ENCODE measurements at places on chromosomes 4 and X.

DNA sequence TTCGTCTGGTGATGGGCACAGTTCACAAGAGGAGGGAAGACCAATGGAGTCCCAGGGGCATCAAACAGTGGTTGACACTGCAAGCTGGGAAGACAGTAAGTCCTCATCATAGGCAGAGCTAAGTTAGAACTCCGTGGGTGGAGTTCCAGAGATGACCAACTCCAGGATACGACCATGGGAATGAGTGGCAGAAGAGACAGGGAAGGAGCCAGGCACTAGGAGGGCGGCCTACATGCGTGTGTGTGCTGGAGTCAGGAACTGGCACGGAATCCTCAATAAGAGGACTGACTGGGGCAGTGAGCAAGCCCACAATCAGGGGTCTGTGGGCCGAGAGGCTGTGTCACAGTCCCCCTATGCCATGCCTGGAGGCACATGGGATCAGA, 30.4 kb upstream of the IRAK1 start:
- no peak for DNase-seq

DNA sequence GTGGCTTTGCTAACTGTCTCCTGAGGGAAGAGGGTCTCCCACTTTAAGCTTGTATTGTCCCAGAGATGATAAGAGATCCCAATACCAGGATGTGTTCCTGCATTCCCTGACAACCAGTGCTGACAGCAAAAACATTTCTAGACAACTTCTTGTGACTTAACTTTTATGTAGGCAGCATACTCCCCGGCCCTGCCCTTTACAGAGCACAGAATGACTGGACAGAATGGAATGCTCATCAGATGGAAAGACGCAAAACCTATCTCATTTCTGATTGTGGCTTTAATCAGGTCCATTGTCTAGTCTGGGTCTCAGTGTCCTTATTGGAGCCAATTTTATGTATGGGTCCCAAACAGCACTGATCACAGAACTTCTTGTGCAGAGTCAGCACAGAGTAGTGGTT, 18.2 kb upstream of the PLAC1 start:
- no peak for DNase-seq

DNA sequence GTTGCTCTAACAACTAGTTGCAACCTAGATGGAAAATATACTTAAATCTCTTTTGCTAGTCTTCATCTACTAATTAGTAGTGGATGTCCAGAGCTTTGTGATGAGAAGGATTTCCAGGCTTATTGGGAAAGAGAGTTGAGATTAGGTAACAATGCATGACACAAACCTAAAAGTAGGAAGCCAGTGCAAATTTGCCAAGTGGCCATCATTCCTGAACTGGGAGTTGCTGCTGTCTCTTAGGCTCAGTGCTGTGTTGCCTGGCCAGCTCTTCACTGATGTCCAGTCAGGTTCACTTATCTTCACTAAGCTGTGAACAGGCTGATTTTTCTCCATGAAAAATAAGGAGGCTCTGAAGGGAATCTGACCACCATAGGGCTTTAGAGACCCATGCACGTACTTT, 105.6 kb upstream of the AMOT start:
- no peak for DNase-seq

DNA sequence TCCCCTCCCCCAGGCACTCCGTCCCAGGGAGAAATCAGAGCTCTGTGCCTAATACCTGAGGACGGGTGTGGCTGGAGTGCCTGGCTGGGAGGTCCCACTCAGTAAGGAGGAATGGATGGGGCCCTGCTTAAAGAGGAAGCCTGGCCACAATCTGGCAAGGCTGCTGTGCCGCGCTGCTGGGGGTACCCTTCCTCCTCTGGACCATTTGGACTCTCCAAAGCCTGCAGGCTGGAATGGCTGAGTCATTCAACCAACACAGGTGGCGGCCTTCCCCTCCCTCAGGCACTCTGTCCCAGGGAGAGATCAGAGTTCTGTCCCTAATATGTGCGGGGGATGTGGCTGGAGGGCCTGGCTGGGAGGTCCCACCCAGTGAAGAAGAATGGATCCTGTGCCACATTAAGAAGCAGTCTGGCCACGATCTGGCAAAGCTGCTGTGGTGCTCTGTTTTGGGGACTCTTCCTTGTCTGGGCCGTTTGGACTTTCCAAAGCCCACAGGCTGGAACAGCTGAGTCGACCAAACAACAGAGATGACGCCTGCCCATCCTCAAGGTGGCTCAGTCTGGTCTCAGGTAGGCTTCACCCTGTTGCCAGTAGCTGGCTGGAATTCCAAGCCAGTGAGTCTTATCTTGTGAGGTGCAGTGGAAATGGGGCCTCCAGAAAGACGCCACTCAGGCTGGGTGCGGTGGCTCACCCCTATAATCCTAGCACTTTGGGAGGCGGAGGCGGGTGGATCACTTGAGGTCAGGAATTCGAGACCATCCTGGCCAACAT, 127.3 kb upstream of the HUWE1 start:
- DNase-seq, result no peak

- no peak for DNase-seq
These were observed 73.4 kb upstream of the PLS3 start for GRCh38 chrX:115487608-115488007.

- DNase-seq, result no peak
These were observed 185.0 kb upstream of the GPRIN3 start for GRCh38 chr4:89492581-89493071.

- no peak for DNase-seq
These were observed 110.1 kb downstream of the NHSL2 start for GRCh38 chrX:72020788-72021187.

DNA sequence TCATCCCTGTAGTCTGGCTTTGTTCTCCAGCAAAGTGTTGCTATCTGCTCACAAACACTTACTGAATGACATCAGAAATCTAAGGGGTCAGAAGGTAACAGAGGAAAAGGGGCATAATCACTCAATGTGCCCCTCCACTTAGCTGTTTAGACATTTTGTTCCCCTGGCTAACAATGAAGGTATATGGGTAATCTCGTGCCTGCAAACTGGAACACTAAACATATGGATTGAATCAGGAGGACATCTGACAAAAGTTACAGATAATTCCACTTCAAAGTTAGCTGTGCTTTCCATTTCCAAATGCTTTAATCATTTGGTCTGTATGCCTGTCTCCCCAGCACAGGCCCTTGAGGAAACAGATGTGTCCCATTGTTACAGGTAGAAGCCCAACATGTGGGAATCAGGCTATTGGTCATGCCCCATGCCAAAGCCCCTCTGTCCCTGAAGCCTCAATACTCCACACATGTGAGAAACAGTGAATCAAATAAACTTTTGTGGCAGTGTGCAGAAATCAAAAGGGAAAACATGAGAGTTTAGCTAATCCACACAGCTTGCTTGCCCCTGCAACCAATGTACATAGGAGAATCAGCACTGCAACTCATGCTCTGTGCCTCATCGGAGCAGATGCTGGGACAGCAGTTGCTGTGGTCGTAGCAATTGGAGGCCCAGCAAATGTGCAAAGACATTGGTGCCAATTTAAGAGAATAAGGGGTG, 111.7 kb downstream of the RNF150 start:
- no peak for DNase-seq

GRCh38 chrX:121333942-121334341, 286.5 kb downstream of the GLUD2 start:
- no peak for DNase-seq

DNA sequence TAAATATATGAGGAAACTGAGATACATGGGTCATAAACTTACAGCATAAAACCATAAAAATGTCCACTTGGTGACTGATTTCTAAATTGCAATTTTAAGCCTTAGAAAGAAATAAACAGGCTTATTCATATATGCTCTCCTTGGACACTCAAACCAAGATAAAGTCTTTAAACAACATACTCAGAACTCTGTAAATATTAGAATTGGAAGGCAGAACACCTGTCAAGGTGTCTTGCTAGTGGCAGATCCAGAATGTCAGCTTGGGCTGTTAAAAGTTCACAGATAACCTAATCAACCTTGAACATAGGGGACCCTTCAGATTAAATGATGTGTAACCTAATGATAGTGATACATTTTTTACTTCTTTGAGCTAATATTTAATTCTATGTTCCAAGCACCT, 208.1 kb upstream of the ARSJ start:
- no peak for DNase-seq

DNA sequence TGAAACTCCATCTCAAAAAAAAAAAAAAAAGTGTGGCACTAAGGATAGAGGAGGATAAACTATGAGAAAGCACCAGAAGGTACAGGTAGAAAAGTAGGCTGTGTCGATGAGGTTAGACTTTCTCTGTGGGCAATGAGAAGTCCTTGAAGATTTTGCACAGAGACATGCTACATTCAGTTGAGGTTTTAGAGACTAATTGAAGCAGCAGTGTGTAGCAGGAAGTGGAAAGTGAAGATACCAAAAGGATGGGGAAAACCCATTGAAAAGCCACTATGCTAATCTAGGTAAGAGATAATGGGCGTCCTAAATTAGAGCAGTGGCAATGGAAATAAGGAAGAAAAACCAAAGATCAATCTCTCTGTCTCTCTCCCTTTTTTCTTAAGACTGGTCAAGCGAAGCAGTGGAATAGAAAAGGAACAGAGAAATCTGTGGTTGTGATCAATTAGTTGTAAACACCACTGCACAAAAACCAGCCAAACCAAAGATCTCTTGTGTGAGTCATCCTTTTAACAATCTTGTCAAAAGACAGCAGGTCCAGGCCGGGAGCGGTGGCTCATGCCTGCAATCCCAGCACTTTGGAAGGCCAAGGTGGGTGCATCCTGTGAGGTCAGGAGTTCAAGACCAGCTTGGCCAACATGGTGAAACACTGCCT, 3.5 kb downstream of the SPINK2 start:
- no peak for DNase-seq

DNA sequence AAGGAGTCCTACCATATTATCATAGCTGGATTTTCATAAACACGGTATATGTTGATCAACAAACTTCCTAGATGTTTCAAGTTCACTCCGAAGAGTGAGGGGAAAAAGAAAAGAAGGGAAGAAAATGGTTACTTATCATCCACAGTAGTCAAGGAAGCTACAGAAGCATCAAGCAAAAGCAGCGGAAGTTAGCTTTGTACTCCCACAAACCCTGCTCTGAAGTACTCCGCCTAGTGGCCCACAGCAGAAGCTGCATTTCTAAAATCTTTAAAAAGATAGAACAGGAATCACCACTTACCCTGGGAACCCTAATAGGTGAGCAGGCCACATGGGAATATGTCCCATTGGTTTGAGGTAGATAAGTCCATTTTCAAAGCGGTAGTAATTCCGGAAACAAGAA, 28.5 kb upstream of the FRG1 start:
- DNase-seq, result no peak

DNA sequence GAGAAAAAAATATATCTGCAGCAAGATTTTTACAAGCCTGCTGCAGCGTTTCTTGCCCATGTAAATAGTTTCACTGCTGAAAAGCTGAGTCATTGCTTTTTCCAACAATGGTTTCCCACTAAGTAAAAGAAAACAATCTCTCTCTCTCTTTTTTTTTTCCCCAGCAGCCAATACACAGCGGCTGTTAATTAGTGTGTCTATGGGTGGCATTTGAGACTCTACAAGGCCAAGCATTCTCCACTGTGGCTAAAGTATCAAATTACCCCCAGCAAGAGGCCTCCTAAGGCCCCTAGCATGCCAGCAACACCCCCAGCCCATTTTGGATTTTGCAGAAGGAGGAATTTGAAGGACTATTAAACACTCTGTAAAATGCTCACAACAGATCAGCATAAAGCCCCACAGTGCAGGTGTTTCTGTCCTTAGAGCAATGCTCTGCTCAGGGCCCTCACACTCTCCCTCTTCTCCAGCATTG, 837.4 kb downstream of the TRIML1 start:
- DNase-seq, result peak; percentile 24

GRCh38 chr4:169952236-169953002, 73.8 kb downstream of the MFAP3L start:
- no peak for DNase-seq

- DNase-seq, result no peak
These were observed 46.8 kb downstream of the PSAPL1 start for GRCh38 chr4:7387925-7388324.

DNA sequence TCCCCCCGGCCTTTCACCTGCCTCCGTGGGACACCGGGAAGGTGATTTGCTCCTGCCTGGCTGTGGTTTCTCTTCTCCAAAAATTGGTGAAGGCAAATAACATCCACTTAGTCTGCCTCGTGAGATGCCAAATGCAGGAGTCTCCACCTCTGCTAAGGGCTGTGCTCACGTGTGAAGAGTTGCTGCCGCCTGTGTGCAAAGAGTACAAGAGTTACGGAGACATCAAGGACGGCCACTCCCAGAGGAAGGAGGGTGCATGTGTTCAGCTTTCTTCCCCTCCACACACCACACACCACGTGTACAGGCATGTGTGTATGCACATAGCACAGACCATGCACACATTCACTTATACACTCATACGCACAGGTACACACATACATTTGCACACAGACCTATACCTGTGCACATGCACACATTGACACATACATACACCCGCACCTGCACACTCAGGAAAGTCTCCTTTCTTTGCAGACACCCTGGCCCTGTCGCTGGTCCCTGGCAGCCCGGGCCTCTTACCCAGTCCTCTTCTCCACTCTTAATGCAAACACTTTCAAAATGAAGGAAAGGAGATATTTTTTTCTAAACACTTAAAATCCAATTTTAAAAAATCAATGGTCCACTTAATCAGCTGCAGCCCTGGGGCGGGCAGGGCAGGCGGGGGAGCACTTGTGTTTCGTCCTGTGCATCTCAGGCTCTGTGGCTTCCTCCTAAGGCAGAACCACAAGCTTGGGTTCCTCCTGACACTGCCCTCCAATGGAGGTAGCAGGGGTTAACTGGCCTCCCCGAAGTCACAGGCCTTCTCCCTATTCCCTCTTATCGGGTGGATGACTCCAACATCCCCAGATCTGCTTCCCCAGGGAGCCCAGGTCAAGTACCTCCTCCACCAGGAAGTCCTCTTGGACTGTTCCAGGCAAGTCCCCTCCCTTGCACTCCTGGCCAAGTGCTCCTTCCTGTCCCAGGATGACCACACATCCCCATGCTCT, 103.0 kb downstream of the CPZ start:
- no peak for DNase-seq

GRCh38 chrX:110004215-110004614, 1.3 kb downstream of the TMEM164 start:
- DNase-seq, result no peak

DNA sequence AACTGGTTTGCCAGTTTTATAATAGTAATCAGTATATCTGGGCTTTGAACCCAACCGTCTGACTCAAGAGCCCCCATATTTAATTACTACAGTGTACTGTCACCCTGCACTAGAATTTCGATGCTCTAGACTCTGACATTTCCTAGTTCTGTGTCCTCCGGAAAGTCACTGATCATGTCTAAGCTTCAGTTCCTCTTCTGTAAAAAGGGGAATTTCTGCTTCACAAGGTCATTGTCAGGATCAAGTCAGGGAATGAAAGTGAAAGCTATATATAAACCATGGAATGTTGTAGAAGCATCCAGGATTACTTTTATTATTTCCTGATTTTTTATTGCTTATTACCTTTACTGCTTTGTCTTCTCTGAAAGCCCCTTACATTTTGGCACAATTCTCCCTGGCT, 4.0 kb upstream of the KCNIP4 start:
- DNase-seq, result no peak

DNA sequence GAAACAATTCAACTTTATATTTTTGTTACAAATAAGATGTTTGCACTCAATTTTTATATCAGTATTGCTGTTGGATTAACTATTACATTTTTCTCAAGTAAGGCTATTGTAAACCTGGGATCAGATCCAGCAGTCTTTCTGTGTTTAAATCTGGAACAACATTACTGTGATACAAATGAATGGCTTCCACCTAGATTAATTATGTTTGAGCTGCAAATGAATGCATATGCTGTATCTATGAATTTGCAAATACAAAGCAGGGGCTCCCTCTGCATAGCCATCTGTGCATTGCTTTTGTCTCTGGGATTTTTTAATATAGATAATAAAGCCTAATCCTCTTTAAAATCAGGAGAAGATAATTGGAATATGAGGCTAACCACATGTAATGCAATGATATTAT, 69.8 kb upstream of the NEIL3 start:
- DNase-seq, result no peak

All from midbrain (tissue), 1 donor.